ENCODE measurements at places on chromosomes 13 and 19. TPM values are rescaled to one million over a fixed set of nuclear protein-coding genes. Genes with fewer than 3 reads are reported as not detected.

Gene ZNF296
- total RNA-seq, result 0.20 TPM

Gene DACT3
- total RNA-seq, result 14.1 TPM

Gene GRIN2D
- total RNA-seq, result 0.17 TPM

Gene URAD
- not detected for total RNA-seq

Gene EPSTI1
- 3.0 TPM for total RNA-seq

Gene RGCC
- total RNA-seq, result 40.2 TPM

Gene FGF9
- 12.1 TPM for total RNA-seq

Gene ZFP36
- 53.0 TPM for total RNA-seq

Gene MIA
- total RNA-seq, result 1.1 TPM

Gene SCAF1
- total RNA-seq, result 44.9 TPM

Gene LGALS14
- total RNA-seq, result not detected

Gene LRRC4B
- total RNA-seq, result 0.62 TPM

Gene ERICH4
- not detected for total RNA-seq

Gene CYP2A7
- not detected for total RNA-seq

Gene KLK1
- total RNA-seq, result not detected

Gene KMT2B
- total RNA-seq, result 15.8 TPM

Gene PSG3
- total RNA-seq, result not detected

Gene METTL21C
- total RNA-seq, result not detected

Gene ZNF98
- 0.55 TPM for total RNA-seq

Gene GJA3
- total RNA-seq, result 17.9 TPM

Gene CEACAM7
- not detected for total RNA-seq

Gene KLK2
- total RNA-seq, result not detected

Gene TSHZ3
- 2.6 TPM for total RNA-seq

Gene TMTC4
- total RNA-seq, result 8.4 TPM

Gene IER2
- 19.8 TPM for total RNA-seq

Gene RDH8
- not detected for total RNA-seq

Gene ZNF571
- 3.8 TPM for total RNA-seq

Gene SHISA7
- not detected for total RNA-seq

Gene TDRD3
- 43.5 TPM for total RNA-seq

Gene SLC7A9
- total RNA-seq, result not detected

Gene MAST1
- total RNA-seq, result 0.12 TPM

Gene ACTMAP
- total RNA-seq, result 6.7 TPM

Gene ZSCAN4
- total RNA-seq, result not detected

Gene GPALPP1
- 10.7 TPM for total RNA-seq

Gene SMG9
- 17.9 TPM for total RNA-seq

Gene PSG2
- not detected for total RNA-seq

Gene ATP7B
- total RNA-seq, result 4.9 TPM

Gene TNNT1
- 50.2 TPM for total RNA-seq

Gene ACP7
- not detected for total RNA-seq

Gene FPR1
- total RNA-seq, result 4.3 TPM

Gene SMIM44
- total RNA-seq, result not detected

Gene HOMER3
- total RNA-seq, result 10.4 TPM

Gene KASH5
- not detected for total RNA-seq

Gene OBI1
- total RNA-seq, result 9.9 TPM

Gene FUT3
- not detected for total RNA-seq

Gene PSG1
- not detected for total RNA-seq

Gene NANOS2
- not detected for total RNA-seq

Gene ZNF235
- total RNA-seq, result 4.5 TPM

Gene ZNF549
- 4.1 TPM for total RNA-seq

Gene KANK3
- total RNA-seq, result 22.8 TPM

Gene SIGLEC12
- not detected for total RNA-seq

Gene UBL3
- total RNA-seq, result 22.6 TPM

Gene ZNF460
- total RNA-seq, result 26.4 TPM

Gene CEACAM6
- total RNA-seq, result not detected

Gene MBD3L2
- not detected for total RNA-seq

Gene CAMSAP3
- total RNA-seq, result 2.6 TPM

Gene CYP4F3
- 0.79 TPM for total RNA-seq

Gene ZNF878
- 0.32 TPM for total RNA-seq

Data from left ventricle myocardium superior (tissue), 1 donor.